ENCODE measurements at places on chromosomes 2 and 18.

DNA sequence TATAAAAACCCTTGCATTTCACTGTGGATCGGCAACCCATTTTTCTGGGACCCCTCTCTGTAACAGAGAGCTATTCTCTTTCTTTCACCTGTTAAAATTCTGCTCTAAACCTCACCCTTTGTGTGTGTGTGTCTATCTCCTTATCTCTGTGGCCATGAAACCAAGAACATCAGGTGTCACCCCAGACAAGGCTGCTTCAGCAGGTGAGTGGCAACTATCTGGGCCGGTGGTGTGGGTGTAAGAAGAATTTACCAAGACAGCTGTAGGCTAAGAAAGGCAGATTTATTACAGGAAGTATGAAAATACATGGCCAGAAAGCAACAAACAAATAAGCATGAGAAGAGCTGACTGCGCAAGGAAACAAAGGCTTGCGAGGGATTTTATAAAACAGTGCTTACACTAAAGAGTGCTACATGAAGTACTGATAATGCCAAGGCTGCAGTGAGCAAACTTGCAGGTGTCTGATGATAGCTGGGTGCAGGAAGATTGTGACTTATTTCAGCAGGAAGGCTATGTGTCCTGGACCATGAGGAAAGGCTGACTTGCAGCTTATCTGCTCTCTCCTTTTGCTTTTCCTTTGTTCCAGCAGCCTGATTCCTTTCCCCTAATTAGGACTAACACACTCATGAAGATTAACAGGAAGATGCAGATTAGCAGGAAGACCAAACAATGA, 421.1 kb downstream of the PTH2R start:
- DNase-seq = no peak

- DNase-seq = no peak
These were observed 248.5 kb downstream of the ZNF516 start for GRCh38 chr18:76246590-76246989.

DNA sequence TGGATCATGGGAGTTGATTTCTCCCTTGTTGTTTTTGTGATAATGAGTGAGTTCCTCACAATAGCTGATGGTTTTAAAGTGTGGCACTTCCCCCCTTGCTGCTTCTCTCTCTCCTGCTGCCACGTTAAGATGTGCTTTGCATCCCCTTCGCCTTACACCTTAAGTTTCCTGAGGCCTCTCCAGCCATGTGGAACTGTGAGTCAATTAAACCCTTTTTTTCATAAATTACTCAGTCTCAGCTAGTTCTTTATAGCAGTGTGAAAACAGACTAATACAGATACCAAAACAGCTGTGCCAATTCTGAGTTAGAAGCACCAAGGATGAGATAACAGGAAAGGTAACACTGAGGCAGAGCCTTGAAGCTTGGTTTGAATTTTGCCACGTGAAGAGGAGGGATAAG, 44.7 kb downstream of the ITSN2 start:
- no peak for DNase-seq

DNA sequence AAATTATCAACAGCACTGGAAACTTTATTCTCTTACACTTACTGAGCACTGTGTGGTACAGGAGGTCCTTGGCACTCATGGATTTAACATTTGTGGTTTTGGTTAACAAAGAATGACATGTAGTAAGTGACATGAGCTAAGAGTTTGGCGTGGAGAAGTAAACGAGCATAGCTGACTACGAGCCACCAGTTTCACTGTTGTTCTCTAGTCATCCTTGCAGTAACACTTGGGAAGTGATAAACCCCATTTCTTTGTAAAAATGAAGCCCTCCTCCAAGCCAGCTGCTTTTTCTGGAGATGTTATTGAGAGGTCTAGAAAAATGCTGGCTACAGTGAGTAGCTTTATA, 32.7 kb downstream of the QPCT start:
- DNase-seq = no peak

GRCh38 chr2:179936654-179937053, 70.4 kb downstream of the CWC22 start:
- DNase-seq = no peak

DNA sequence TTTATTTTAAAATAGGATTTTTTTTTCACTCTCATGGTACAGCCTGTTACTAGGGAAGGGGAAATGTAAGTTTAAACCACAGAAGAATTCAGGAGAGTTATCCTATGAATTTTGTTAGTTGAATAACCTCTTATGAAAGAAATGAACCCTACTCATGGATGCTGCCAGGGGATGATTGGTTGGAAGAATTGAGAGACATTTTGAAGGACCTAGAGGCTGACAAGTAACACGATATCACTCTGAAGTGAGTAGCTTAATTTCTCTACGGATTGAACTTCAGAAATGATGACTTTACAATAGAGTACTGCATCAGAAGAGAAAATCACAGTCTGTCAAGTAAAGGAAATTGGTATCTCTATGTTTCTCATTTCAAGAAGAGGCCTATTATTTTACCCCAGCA, 1346.2 kb downstream of the SUCLG1 start:
- no peak for DNase-seq

DNA sequence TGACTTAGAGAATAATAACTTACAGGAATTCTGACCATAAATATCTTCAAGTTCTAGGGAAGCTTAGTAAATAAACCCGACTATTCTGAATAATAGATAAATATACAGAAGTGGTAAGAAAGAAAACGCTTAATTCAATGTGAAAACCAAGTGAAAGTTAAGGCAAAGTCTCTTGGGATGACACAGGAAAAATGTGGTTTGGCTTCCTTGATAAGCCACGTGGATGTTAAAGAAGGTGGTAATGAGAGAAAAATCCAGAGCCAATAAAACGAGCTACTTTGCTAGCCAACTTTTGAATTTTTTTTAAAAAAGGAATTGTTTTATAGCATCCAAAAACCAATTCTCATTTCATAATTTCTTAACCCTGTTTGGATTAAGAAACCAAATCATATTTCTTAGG, 166.2 kb upstream of the VRK2 start:
- DNase-seq = no peak

GRCh38 chr18:50312296-50313030, 25.0 kb upstream of the CXXC1 start:
- DNase-seq = no peak

- DNase-seq = no peak
These were observed 20.9 kb downstream of the GKN2 start for GRCh38 chr2:68931799-68932198.

- DNase-seq = no peak
These were observed 725.6 kb upstream of the ID2 start for GRCh38 chr2:7956126-7956689.

DNA sequence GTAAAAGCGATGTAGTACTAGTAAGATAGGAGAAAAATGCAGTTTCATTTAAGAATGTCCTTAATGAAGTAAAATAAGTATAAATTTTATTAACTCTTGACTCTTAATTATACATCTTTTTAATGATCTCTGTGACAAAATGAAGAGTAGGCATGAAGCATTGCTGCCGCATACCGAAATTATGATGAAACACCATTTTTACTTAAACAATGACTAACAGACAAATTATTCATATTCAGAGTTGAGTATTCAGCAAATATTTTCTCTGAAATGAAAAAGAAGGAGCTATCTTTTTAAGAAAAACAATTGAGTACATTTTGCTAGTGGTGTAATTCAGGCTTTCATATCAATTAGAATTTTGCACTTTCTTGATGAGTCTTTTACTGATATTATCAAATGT, 150.6 kb upstream of the DOCK10 start:
- no peak for DNase-seq

GRCh38 chr18:45993438-45993837, 26.3 kb upstream of the EPG5 start:
- DNase-seq = no peak

GRCh38 chr2:5537180-5537688, 154.9 kb upstream of the SOX11 start:
- no peak for DNase-seq

GRCh38 chr2:195498176-195498575, 158.8 kb upstream of the SLC39A10 start:
- no peak for DNase-seq

GRCh38 chr2:20107776-20108175, 56.3 kb upstream of the LAPTM4A start:
- DNase-seq = no peak

GRCh38 chr2:151718247-151718646, 16.0 kb downstream of the NEB start:
- DNase-seq = no peak

- no peak for DNase-seq
These were observed 42.4 kb downstream of the FAM168B start for GRCh38 chr2:131050896-131051295.

DNA sequence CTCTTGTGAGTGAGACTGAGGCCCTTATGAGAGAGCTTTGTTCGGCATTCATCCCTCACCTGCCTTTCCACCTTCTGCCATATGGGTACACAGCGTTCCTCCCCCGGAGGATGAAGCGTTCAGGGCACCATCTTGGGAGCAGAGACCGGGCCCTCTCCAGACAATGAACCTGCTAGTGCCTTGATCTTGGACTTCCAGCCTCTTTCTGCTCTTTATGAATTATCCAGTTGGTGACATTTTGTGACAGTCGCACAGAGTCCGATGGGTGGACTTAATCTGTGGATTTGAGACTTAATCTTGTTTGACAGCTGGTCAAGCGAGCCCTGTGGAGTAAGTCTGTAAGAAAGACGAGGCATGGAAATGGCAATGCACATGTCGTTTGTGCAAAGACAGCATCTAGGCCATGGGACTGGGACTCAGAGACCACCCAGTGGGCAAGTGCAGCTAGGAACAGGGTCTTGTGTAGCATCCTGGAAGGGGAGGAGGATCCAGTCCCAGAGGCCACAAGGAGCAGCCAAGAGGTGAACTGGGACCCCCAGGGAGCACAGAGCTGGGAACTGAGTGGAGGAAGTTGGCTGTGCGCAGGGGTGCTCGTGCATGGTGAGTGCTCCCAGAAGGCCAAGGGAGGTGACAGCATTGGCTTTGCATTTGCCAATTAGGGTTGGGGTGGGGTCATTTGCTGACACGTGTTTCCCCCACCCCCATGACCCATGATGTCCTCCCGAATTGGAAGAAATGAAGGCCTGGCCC, 69.5 kb upstream of the HDAC4 start:
- DNase-seq = no peak
